ENCODE measurements at places on chromosomes 2 and 18.

GRCh38 chr2:212078103-212078502, 460.5 kb downstream of the ERBB4 start:
- no peak for DNase-seq

DNA sequence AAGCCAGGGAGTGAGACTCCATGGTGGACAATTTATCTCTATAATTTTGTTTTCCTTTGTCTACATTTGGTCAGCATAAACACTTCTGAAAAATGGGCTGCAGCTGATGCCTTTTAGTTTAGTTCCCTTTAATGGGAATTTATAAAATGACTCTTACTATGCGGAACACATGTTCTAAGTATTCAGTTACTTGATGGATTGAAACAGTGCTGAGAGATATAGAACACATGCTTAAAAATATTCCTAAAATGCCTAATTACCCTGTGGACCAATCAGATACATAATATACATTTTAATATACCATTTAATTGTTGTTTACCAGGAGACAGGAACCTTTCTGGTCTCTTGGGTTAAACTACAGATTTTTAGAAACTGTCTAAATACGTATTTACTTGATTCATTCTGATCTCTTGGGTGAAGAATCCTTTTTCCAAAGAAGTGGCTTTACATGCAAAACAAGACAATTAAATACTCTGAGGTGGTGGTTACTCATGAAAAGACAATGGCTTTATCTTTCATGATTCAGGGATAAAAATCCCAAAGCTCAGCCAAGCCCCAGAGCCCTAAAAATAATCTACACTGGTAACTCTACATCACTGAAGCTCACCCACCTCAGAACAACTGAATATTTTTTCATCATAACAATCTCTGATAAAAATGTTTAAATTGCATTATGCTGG, 128.1 kb upstream of the SERTAD2 start:
- no peak for DNase-seq

GRCh38 chr18:37669991-37670534, 104.5 kb upstream of the CELF4 start:
- no peak for DNase-seq

- DNase-seq: no peak
These were observed 427 bp downstream of the RBKS start for GRCh38 chr2:27889774-27890145.

DNA sequence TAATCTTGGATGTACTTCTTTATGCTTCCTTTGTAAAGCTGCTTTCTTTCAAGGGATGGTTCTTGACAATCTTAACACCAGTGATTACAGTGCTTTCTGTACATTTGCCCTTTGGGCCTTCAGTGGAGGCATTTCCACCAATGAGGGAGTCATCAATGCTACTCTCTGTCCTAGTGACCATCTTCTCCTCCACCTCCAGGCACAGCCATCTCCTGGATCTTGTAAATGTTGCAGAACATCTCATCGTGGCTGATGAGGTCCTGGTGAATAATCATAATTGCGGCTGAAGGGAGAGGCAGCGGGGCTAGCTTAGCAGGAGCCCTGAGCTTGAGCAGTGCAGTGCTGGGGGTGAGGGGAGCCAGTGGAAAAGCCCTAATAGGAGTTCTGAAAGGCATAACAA, 32.5 kb downstream of the IDH1 start:
- DNase-seq: peak; percentile 8

DNA sequence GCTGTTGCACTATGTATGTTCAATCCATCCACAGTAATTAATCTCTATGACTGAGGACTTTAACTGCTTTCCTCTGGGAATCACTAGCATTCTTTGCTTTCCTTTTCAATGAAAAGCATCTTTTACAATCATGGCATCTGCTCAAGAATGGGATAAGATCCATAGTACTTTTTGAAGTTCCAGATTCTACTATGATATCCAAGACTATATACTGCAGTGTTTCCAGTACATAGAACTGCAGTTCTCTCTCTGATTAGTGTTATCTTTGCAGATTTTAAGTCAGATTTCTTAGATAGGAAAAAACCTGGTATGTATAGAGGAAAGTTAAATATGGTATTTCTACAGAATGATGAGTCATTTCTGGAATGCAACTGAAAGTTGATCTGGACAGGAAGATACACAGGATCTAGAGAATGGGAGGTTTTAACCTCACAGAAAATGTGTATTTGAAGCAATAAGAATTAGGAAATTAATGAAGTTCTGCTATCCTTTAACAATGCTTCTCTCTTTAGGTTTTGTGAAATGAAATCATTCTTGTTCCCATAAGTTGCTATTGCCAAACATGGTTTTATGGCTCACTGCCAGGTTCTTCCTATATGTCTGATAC, 670.7 kb downstream of the ERBB4 start:
- no peak for DNase-seq
